GM12865 (cell line): ENCODE measurements at places on chromosomes 12 and 14.

DNA sequence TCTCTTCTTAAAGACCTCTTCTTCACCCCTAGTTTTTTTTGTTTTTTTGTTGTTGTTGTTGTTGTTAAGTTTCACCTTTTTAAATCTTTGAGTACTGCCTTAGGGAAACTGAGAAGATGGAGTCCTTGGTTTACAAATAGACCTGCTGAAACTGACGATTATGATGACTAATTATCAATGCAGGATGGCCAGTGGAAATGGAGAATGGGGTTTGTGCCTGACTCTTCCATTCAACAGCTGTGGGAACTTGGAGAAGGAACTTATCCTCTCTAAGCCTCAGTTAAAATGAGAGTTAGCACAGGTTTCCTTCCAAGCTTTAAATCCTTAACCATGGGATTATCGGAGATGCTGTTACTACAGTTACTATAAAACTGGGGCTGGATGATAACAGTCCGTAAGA, 66.7 kb upstream of the PNMA1 start:
- DNase-seq: no peak

GRCh38 chr12:96241846-96242256, 47.7 kb downstream of the ELK3 start:
- DNase-seq: no peak

DNA sequence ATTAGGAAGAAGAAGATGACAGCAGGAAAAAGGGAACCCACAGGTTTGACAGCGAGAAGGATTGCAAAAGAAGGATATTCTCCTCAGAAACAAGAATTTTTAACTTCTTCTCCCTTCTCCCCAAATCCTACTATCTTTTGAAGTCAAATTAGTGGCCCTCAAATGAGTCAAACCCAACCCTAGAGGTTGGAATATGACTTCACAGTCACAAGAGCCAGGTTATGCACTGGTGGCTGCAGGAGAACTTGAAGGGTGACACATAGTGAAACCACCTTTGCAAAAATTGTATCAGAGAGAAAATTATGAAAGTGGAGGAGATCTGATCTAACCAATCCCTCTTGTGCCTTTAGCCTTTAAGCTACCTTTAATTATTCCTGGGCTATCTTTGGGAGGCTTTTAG, 386.2 kb upstream of the CCDC196 start:
- peak; percentile 44 for DNase-seq

DNA sequence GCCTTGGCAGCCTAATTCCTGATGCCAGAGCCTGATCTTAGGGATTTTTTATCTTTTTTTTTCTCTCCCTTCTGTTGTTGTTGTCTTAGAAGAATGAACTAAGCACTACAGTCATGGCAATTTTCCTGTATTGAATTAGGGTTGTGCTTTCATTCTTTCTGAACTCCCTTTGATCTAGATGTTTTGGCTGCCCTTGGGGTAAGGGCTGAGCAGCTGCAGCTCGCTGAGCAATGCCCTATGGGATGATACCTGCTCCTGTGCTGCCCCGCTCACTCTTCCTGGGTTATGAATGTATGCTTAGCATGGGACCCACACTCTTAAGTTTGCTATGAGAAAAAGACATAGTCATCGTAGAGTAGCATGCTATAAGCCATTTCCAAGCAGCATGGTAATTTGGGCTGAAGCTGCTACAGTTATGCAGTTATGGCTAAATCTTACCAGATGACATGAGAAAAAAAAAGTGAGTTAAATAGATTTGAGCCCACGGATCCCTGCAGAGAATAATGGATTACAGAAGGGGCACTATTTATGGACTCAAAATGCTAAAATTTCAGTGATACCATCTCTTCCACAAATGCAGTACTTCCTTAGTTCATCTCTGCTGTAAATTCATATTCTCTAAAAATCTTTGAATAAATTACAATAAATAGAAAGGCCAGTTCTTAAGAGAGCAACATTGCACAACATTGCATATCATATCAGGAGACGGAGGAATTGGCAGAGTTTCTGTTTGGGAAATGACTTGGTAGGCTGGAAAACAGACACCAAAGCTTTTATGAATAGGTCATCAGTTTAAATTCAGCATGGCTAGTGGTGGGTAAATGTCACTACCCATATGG, 79.2 kb upstream of the PTHLH start:
- DNase-seq: no peak

DNA sequence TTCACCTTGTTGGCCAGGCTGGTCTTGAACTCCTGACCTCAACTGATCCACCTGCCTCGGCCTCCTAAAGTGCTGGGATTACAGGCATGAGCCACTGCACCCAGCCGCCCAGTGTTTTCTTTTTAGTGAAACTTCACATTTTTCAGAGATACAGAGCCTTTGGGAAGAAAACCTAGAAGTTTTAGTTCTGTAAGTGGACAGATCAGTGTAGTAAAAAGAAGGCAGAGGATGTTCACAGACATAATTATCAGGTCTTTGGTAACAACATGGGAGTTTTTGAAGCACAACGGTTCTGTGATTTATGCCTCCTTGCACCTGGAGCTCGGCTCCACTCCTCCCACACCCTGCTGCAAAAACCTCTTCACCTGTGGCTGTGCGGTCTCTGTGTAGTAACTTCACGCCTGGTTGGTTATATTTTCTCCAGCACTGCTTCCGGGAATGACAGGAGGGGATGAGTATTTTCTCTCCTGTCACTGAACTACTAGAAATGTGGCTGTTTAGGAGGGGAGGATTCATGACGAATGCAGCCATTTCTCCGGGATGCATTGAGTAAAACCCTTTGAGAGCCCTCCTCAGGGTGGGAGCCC, 67.0 kb downstream of the ARF6 start:
- DNase-seq: peak; percentile 82

GRCh38 chr12:46380022-46380796, 7.6 kb upstream of the SLC38A2 start:
- no peak for DNase-seq

DNA sequence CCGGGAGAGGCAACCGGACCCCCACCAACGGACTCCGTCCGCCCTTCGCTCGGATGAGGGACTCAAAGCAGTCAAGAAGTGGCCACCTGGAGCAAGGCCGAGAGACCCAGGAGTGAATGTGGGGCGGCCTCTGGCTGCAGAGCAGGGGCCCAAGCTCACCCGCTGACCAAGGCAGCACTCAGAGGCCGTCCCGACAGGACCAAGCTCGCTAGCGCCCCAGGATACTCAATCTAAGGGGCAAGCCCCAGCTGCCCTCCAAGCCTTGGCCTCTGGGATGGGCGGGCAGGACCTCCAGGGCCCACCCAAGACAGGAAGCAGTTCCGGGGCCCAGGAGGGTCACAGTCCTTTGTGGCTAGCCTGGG, 936 bp downstream of the AKT1 start:
- DNase-seq: no peak

GRCh38 chr14:23557521-23557920, 1.4 kb downstream of the THTPA start:
- DNase-seq: peak; percentile 41

DNA sequence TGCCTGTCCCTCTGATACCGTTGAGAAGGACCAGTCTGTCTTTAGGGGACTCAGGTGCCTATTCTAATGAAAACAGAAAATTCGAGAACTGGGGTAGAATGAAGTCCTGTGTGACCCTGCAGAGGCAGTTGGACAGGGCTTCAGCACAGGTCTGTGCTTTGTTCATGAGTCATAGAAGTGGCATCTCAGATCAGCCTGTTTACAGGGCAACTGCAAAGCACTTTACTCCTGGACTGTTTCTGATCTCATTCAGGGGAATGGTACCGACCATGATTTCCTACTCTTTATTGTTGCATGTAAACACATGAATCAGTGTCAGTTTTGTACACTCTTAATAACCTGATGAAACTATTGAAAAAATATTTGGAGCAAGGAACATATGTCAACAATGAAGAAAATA, 1517.0 kb downstream of the AACS start:
- no peak for DNase-seq

- DNase-seq: no peak
Observed at GRCh38 chr12:83114966-83115365, 428.3 kb downstream of the TMTC2 start.

DNA sequence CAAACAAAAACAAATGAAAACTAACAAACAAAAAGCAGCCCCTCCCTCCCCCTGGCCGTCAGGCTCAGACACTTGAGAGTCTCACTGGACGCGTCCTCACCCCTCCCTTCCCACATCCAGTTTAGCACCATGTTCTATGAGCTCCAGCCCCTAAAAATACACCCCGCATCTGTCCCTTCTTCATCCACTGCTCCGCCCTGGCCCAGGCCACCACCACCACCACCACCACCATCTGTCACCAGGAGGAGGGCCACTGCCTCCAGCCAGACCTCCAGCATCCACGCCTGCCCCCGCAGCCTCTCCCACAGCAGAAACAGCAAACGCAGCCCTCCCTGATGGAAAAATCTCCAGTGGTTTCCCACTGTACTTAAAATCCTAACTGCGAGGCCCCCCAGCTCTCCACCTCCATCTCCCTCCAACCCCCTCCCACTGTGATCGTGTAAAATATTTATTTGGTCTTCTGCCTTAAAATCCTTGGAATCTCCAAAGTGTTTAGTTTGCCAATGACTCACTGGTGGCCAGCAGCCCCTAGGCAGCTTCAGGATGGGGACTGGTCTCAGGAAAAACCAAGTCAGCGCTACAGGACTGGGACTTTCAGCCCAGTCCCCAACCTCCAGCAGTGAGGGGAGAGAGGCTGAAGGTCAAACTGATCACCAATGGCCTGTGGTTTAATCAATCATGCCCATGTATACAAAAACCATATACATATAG, 95.1 kb downstream of the SCARB1 start:
- no peak for DNase-seq

DNA sequence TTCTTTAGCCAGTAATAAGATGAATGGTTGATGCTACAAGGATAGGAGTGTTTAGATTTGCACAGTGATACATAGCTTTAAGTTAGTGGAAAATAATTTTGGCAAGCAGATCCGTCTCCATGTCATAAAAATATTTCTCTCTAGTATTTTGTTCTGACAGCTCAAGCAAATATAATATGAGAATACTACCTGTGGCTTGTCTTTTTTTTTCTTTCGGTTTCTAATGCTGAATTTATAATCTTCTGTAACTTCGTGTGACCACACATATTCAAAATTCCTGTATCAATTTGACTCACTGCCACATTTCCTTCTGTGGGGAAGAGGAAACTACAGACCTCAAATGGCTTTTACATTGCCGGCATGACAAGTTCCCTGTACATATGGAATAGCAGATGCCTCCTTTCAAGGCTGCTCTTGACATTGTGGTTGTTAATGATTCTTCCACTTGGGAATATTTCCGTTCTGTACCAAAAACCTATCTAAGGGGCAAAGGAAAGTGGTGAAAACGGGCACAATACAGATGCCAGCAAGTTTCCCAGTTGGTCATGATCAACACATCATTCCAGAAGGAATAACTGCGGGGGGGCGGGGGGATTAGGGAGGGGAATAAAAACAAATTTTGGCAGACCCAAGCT, 103.6 kb upstream of the CCDC91 start:
- DNase-seq: peak; percentile 56

- DNase-seq: peak; percentile 25
Observed at GRCh38 chr12:50927766-50928224, 24.5 kb upstream of the HIGD1C start.

DNA sequence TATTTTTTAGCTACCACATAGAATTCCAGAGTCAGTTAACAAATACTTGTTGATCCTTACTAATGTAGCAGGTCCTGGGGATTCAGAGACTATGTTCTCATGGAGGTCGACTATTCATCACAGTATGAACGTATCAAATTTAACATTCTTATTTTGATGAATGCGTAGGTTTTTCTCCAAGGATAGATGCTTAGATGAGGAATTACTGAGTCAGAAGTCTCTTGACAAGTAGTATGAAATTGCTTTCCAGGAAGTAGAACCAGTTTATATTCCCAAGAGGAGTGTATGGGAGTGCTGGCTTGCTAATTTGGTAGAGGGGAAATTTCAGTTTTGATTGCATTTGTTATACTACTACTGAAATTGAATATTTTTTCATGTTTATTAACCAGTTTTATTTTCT, 42.8 kb upstream of the CRADD start:
- no peak for DNase-seq

DNA sequence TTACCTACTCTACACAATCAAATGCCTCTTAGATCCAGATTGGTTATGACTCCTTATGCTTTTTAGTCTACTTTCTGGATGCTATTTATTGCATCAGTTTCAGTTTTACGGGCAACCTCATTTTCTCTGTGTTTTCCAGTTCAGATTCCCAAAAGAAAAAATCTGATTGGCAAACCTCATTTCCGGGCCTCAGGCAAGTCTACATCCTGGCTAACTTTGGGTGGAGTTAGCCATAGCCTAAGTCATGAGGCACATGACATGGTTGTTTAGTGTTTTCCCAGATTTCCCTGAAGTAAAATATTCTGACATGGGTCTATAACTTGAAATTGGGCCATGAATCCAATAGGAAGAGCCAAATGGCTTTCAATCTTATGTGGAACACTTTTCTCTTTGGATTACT, 339.7 kb downstream of the NUAK1 start:
- no peak for DNase-seq

DNA sequence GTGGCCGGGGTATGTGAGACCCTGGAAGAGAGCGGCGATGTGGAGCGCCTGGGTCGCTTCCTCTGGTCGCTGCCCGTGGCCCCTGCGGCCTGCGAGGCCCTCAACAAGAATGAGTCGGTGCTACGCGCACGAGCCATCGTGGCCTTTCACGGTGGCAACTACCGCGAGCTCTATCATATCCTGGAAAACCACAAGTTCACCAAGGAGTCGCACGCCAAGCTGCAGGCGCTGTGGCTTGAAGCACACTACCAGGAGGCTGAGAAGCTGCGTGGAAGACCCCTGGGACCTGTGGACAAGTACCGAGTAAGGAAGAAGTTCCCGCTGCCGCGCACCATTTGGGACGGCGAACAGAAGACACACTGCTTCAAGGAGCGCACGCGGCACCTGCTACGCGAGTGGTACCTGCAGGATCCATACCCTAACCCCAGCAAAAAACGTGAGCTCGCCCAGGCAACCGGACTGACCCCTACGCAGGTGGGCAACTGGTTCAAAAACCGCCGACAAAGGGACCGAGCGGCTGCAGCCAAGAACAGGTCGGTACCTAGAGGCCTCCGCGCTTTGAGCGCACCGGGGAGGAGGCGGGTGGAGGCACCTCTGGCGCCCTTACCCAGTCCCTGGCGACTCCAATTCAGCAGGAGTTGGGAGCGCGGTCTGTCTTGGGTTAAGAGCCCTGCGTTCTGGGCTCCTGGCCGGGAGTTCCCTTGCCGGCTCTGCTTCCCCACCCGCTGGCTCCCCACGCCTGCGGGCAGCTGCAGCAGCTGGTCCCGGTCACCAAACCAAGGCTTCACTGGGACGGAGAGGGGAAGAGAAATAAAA, 700 bp downstream of the SIX6 start:
- no peak for DNase-seq
